ENCODE measurements at places on chromosomes 6 and 20. TPM values are rescaled to one million over a fixed set of nuclear protein-coding genes. Genes with fewer than 3 reads are reported as not detected.

Gene PPP1R16B
- polyA plus RNA-seq, result 2.3 TPM

DNA sequence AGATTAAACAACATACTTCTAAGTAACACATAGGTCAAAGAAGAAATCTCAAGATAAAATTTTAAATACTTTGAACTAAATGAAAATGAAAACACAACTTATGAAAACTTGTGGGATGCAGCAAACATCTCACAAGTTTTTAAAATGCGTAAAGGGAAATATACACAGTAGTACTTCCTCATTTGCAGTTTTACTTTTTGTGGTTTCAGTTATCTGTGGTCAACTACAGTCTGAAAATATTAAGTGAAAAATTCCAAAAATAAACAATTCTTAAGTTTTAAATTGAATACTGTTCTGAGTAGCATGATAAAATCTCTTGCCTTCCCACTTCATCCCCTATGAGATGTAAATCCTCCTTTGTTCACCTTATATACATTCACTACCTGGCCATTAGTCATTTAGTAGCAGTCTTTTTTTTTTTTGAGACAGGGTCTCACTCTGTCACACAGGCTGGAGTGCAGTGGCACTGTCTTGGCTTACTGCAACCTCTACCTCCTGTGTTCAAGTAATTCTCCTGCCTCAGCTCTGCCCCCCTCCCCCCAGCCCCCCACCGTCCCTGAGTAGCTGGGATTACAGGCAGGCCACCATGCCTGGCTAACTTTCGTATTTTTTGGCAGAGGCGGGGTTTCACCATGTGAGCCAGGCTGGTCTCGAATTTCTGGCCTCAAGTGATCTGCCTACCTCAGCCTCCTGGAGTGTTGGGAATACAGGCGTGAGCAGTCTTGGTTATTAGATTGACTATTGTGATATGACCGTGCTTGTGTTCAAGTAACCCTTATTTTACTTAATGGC, 154.6 kb upstream of the AHI1 start:
- DNase-seq, result no peak

DNA sequence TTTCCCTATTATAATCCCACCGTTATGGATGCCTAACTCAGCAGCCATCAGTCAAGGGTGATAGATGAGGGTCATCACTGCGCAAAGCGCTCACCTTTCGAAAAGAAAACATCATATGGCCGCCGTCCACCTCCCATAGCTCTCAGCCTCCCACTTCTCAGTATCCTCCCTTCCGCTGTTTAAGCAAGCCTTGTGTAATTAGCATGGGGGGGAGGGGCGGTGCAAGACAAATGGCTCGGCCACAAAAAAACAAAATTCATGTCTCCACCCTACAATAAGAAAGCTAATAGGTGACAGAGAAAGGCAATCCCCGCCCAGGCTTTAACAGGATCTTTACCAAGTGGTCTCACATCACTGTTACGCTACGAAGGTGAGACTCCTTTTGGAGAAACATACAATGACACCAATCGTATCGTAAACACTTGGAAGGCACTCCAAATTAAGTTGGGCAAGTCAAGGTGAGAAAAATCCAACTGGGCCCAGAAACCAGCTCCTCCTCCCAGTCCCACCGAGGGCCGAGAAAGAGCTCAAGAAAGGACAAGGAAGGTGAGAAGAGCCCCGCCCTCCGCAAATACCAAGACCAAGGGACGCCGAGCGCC, 645 bp downstream of the DDX39B start:
- DNase-seq, result no peak

DNA sequence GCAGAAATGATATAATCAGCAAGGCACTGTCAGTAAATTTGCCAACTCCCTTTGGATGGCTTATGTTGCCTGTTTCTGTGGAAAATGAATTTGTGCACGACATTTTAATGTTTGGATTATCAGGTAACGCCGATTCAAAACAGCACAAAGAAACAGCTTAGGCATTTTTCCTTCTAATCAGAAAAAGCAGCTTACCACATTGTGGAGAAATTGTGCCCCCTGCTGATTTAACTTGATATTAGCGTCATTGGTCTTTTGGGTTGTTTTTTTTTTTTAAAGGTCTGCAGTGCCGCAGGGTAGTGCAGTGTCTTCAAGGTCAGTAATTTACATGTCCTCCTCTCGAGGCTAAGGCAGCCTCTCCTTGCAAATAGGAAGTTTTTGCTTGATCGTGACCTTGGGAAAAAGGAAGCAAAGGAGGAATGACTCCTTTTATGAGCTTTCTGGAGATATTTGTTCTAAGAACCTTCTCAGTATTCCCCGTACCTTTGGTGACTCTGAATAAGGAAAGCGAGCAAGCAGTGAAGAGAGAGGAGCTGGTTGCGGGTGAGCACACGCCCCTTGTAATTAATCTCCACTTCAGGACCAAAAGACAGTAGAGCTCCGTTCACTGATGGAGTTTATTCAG, 79.1 kb downstream of the ELOVL4 start:
- DNase-seq, result no peak

Gene FAM184A
- 0.14 TPM for polyA plus RNA-seq
